Activated effector memory CD4-positive, alpha-beta T cell treated with anti-CD3 and anti-CD28 coated beads, Interleukin-2, amount 50 U/mL, for 16 hours (primary cell): ENCODE measurements at places on chromosomes 12 and 14.

DNA sequence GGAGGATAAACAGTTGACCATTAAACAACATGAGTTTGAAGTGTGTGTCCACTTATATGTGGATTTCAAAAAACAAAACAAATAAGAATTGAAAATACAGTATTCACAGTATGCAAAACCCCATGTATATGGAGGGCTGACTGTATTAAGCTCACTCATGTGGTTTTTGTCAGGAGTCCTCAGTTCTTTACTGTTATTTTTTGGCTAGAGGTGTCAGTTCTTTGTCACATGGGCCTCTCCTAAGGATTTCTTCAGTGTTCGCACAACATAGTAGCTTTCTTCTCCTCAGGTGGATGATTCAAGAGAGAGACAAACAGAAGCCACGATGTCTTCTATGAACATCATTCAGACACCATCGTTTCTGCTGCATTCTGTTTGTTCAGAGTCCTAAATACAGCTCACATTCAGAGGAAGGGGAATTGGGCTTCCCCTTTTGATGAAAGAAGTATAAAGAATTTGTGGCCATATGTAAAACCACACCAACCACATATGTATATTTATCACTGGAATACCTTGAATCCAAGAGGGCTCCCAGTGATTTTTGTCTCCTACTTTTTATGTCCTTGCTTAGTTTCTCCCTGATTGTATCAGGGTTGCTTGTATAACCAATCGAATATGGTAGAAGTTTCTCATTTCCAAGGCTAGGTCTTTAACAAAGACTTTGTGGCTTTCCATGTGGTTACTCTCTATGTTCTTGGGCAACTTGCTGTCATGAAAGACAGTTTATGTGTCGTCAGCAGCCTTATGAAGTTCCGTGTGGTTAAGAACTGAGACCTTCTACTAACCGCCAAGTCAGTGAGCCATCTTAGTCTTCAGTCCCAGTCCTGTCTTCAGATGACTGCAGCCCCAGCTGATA, 18.9 kb downstream of the MNAT1 start:
- peak; percentile 67 for DNase-seq

GRCh38 chr14:101230851-101231550, 327.5 kb upstream of the RTL1 start:
- DNase-seq: no peak

GRCh38 chr14:53695692-53696214, 260.9 kb downstream of the BMP4 start:
- DNase-seq: no peak

DNA sequence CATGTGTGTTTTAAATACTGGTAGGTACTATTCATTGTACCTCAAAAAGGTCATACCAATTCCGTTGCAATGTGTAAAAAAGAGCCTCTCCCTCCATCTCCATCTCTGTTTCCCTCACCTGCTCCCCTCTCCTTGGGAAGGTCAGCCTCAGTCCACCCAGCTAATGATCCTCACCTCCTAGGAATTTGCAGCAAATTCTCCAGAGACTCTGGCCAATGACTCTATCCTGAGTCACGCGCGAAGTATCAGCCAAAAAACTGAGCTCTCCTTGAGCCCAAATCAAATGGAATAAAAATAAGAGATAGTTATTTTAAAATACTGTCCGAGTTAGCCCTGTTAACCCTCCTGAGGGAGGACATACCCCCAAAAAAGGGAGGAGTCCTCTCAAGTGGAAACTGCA, 148.4 kb downstream of the DPF3 start:
- no peak for DNase-seq

DNA sequence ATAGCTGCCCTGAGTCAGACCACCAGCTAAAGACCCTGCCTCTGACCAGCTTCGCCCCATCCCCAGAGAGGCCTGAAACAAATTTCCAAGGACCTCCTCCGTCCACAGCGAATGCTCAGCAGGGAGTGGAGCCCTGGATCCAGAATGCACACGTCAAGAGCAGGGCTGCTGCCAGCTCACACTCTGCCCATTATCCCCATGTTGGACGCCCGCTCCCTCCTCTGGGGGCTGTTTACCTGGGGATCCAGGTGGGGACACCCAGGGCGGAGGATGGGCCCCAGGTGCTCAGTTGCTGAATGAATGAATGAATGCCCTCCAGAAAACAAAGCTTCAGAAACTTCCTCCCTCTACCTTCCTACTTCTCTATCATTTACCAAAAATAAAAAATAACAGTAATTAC, 18.1 kb downstream of the BCL11B start:
- DNase-seq: peak; percentile 62

DNA sequence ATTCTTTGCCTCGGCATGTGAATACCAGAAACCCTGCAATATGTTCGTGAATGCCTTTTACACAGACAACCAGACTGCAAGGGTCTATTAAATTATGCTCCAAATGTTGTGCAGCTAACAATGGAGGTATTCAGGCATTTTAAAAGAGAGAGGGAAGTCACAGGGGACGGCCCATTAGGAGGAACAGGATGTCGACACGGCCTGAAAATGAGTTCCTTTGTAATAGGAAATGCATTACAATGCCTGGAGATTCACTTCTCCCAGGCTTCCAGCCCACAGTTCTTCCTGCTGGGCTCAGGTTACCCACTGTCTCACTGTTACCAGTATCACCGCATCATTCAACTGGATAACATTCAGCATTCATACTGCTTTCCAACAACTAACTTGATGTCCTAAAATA, 2.5 kb downstream of the DUSP6 start:
- no peak for DNase-seq
